ENCODE measurements at places on chromosomes 3 and 15. TPM values are rescaled to one million over a fixed set of nuclear protein-coding genes. Genes with fewer than 3 reads are reported as not detected.

DNA sequence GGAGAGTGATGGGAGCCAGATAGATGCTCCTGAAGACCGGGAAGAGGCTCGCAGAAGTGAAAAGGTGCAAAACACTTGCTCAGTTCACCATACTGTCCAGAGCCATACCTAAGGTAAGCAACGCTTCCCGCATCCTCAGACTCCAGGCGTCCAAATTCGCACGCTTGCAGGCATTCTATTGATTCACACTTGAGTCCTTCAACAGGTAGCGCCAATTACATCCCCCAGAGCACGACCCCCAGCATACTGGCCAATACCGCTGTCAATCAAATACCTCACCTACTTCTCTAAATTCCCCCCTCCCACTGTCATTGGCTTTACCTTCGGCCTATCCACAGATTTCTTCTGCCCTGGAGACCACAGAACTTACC, 361 bp upstream of the STXBP5L start:
- no peak for DNase-seq

DNA sequence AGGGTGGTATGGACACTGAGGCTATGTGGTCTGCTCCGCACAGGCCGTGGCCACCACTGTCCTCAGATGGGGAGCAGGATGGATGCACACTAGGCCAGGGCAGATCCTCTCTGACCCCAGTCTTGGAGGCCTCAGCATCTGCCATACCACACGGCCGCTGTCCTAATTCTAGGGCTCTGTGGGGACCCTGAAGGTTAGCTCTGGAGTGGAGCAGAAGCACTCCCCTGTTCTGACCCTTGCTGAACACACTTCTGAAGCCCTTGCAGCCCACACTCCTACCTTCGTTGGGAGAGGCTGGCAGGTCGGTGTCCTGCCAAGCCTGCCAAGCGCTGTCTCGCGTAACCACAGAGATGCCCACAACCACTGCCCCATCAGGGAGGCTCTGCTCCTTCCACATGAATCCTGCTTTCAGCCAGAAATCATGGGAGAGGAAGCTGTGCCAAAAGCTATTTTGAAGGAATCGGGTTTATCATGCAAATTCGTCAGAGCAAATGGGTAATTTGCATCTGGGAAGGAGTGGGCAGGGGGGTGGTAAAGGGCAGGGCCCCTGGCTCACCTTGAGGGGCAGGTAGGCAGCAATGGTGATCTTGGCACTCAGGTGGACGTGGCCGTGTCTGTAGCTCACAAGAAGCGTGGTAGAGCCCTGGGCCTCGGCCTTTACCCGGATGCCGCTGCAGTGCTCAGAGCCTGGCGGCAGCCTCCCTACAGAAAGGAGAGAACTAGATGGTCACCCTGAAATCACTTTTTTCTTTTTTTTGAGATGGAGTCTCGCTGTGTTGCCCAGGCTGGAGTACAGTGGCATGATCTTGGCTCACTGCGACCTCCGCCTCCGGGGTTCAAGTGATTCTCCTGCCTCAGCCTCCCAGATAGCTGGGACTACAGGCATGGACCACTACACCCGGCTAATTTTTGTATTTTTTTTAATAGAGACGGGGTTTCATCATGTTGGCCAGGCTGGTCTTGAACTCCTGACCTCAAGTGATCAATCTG, 54.4 kb downstream of the NUP210 start:
- DNase-seq, result no peak

DNA sequence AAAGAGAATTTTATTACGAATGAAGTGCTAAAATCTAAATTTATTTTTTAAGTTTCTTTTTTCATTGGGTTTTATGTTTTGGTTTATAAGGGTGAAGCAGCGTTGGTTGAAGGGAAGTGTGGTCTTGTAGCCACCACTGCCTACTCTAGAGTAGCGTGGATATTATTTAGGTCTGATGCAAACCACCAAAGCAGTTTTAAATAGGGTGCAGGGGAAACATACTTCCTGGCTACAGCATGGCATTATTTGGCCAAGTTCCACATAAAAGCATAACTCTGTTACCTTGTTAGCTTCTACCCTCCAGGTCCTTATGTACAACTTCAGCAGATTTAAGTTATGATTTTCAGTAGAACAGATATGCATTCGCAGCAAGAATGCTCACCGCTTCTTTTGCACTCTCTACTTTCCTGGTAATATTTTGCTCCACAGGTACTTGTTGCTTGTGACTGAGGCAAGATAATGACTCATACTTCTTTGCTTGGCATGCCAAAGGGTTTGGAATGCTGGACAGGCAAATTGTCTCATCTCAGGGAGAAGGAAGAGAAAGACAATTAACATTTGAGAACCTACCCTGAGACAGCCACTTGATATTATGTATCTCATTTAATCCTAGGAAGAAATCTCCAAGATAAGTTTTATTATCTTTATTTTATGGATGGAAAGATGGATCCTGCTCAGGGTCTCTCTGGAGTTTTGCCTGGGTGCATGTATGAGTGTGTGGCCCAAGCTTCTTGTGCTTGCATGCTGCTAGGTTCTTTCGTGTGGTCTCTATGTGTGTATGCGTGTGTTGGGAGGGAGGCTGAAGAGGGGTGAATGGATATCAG, 5.4 kb downstream of the TGFBR2 start:
- DNase-seq, result no peak

GRCh38 chr15:65396283-65396964, 18.6 kb upstream of the IGDCC3 start:
- no peak for DNase-seq

GRCh38 chr3:177211503-177212277, 14.4 kb upstream of the TBL1XR1 start:
- DNase-seq, result no peak

DNA sequence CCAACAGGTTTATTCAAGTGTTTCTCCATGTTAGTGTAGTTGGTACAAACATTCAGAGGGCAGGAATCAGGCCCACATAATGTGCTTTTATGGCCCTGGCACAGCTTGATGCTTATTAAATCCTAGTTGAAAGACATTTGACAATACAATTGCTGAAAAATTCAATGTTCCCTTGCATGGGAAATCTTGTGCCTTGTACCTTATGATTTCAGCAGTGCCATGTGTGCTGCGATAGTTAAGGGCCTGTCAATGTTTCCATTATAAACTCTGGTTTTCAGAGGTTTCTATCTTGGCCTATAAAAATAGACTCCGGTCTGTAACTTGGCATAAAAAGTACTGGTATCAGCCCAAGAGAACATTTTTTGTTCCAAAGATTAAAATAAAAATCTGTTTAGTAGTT, 207.2 kb downstream of the TBC1D5 start:
- DNase-seq, result no peak

DNA sequence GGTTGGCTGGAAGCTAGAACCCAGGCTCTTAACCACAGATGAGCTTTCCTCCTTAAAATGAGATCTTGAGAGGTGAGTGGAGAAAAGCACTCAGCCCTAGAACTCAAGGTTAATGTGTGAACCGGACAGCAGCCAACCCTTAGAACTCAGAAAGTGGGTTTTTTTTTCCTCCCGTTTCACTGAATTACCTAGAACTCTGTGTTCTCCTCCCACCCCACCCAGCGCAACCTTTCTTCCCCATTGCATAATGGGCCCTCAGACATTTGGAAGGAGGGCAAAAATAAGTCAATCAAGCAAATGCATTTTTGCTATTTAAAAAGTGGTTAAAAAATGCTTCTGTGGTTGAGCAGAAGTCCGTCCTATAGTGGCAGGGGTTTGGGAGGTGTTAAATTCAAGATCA, 36.7 kb downstream of the POC1A start:
- no peak for DNase-seq

GRCh38 chr3:69784954-69785514, 45.8 kb downstream of the MITF start:
- no peak for DNase-seq

DNA sequence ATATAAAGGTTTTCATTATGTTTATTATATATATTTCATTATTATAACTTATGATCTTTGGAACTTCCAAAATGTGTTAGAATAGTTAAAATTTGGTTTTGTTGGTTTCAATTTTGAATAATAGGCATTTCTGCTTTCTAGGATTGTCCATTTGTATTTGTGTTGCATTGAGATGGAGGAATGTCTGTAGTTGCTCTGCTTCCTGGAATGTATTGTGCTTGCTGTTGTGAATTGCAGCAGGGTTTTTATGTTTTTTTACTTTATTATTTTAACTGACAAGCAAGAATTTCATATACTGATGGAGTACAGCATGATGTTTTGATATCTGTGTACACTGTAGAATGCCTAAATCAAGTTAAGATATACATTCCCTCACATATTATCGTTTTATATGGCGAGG, 247.4 kb downstream of the XXYLT1 start:
- no peak for DNase-seq

DNA sequence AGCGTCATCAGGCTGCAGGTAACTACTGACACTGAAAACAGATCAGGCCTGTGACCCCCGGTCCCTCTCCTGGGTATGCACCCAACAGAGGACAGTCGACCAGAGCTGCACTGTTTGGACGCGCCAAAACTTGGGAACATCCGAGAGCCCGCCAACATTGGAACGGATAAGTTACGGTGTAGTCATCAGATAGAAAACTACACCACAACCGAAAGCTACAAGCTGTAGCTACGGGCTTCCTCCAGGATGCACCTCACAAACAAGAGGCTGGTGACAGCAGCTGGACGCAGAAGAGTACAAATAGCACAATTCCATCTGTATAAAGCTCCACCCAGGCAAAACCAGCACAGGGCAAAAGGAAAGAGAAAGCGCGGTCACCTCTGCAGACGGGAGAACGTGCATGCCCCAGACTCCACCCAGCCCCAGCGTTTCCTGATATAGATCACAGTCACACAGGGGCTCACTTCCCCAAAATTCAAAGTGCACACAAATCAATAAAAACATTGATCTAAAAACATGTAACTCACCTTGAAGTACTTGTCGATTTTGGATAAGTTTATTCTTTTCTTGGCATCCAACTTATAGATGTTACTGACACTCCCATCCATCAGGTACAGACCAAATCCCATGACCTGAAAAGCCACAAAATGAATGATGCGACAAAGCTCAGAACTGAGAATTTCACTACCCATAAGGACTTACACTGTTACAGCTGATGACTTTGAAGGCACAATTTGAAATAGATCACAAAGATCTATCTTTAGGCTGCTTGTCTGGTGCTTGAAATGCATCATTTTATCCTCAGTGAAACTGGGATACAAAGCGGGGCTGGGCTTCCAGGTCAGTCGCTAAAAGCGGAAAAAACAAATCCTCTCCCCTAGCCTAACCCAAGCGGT, 43.3 kb downstream of the CYFIP1 start:
- no peak for DNase-seq

DNA sequence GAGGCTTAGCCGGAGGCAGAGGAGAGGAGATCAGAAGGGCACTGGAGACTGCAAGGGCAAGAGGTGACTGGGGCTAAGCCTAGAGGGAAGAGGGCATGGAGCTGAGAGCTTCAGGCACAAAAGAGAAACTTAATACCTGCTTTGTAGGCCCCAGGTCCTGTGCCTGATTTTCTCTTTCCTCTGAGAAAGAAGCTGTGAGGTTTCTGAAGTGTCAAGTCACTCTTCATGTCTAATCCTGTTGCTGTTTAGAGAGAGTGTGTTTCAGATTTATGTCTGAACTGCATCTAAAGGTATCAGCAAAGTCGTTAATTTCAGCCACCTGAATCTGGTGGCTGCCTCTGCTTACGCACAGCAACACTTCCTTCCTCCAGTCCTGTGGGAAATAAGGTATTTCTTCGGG, 106.9 kb upstream of the RNU6-1 start:
- DNase-seq, result no peak

The CIB2 gene
- total RNA-seq, result 2.0 TPM

The RLBP1 gene
- total RNA-seq, result not detected

The KY gene
- not detected for total RNA-seq

Measured in activated T-cell treated with anti-CD3 and anti-CD28 coated beads, Interleukin-2, amount 50 U/mL, for 4 hours (primary cell).